T-helper 17 cell (primary cell): ENCODE measurements at places on chromosomes 1 and 21.

- no peak for DNase-seq
- H3K27me3 ChIP-seq: peaks cover 6% of the 10 kb centered on the region
- H3K4me1 ChIP-seq: no peaks in the 10 kb centered on the region
- no peaks in the 10 kb centered on the region for H3K36me3 ChIP-seq
- H3K27ac ChIP-seq: no peak overlapping the region
These were observed 55.6 kb upstream of the PRMT6 start for GRCh38 chr1:107000902-107001301.

DNA sequence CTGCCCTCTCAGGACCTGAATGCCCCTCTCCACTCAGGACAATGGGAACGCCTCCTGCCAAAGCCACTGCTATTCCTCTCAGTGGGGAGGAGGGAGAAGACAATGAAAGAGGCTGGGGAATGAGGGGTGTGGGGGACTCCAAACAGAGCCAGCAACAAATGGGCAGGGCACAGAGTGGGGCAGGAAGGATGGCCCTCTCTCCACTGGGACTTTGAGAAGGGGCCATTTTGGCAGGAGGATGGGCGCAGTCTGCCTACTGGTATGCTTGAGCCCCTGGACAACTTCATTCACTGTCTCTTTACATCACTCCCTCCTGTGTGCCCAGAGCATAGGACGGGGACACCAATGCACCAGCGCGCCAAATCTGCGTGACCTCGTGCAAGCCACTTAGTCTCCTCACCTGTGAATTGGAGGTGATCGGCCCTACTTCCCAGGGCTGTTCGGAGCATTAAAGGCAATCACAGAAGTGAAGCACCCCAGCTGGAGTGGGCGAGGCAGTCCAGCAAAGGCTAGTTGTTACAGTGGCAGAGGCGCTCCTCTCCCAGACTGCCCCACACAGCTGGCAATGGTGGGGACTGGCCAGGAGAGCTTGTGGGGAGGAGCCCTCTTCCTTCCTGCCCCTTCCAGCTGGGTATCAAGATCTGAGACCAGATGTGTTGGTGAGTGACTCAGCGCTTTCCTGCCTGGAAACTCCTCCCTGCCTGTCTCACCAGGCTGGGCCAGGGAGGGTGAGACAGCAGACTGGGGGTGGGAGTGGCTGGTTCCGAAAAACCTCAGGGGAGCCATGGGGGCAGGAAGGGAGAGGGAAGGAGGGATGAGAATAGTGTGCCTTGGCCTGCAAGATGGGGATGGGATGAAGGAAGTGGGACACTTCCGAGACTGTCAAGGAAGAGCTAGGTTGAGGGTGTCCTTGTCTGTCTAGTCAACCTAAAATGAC, 22.4 kb upstream of the SYNC start:
- H3K27me3 ChIP-seq: peaks cover 30% of the 10 kb centered on the region
- no peak for DNase-seq
- peaks cover 12% of the 10 kb centered on the region for H3K4me1 ChIP-seq
- no peak overlapping the region for H3K4me3 ChIP-seq
- peaks cover 2% of the 10 kb centered on the region for H3K36me3 ChIP-seq

DNA sequence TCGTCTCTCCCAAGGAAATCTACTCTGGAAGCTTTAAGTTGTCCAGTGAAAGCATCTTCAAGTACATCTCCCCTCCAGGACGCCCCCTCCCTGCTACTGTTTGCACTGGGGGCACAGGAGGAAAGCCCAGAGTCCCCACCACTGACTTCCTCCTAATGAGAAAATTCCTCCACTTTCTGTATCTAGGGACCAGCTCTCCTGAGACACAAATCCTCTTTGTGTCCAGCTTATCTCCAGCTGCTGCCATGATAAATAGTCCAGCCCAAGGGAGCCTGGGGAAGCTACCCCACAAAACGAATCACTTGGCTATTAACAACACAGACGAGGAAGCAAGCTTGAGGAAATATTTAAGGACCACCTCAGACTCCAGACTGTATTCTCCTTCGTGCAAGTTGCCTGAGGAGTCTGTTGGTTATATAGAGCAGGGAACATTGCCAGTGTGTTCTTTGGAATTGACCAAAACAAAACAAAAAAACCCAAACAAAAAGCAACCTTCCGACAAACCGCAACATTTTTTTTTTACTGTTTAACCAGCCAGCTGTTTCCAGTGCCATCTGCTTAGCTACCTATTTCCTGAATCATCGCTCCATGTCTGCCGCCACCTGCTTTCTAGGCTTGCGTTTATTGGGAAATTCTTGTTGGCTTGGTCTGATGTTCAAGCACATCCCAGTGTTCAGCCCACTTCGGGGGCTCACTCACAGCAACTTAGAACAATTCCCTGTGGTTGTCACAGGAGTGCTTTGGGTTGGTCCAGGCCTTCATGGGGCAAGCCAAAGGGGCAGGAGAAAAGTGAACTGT, 7.7 kb downstream of the C1orf226 start:
- peaks cover 2% of the 10 kb centered on the region for H3K36me3 ChIP-seq
- peaks cover 19% of the 10 kb centered on the region for H3K4me1 ChIP-seq
- H3K27me3 ChIP-seq: peaks cover 49% of the 10 kb centered on the region
- H3K27ac ChIP-seq: no peak overlapping the region

DNA sequence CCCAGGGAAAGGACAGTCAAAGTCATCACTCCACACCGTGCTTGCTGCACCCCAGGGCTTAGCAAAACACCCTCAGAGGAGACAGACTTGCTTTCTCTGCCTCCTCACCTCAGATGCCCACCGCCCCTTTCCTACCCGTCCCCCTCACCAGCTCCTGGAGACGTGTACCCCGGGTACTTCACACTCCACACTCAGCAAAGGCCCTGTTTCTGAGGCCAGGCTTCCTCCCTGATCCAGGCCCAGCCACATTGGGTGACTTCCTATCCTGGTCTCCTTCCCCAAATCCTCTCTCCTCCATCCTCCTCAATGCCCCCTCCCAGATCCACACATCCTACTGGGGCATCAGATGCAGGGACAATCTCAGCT, 116.7 kb downstream of the DMRTB1 start:
- H3K27ac ChIP-seq: peak overlapping the region; percentile 61
- no peak for DNase-seq
- no peaks in the 10 kb centered on the region for H3K36me3 ChIP-seq
- H3K27me3 ChIP-seq: peaks cover 6% of the 10 kb centered on the region
- H3K4me1 ChIP-seq: peaks cover 11% of the 10 kb centered on the region

GRCh38 chr21:35390013-35390776, 341.1 kb upstream of the RUNX1 start:
- H3K27ac ChIP-seq: no peak overlapping the region
- H3K4me1 ChIP-seq: no peaks in the 10 kb centered on the region
- H3K36me3 ChIP-seq: no peaks in the 10 kb centered on the region
- no peaks in the 10 kb centered on the region for H3K27me3 ChIP-seq
- no peak for DNase-seq

DNA sequence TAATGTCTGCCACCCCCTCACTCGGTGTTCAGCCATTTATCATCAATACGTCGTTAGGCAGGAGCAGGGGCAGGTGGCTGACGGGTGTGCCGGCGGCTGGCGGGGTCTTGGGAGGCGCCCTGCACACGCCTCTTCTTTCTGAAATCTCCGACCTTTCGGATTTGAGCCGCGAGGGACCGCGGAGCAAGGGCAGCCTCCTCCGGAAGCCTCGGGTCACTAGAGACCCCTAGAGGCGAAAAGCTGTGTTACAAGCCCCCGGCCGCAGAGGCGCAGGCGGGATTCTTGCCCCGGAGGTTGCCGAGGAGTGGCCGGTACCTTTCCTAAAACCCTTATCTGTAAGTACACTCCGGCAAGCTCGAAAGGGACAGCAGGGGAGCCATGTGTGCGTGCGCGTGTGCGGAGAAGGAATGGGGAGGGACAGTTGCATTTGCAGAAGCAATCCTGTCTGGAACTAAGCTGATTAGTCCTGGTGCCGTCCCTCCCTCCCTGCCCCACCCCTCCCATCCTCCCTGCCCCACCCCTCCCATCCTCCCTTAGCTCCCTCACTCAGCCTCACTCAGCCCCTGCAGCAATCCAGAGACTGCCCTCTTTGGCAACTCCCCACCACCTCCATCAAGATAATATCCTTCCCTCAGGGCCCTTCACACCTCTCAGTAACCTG, 11.0 kb downstream of the BRINP2 start:
- no peaks in the 10 kb centered on the region for H3K36me3 ChIP-seq
- H3K27ac ChIP-seq: no peak overlapping the region
- peaks cover 11% of the 10 kb centered on the region for H3K4me1 ChIP-seq
- H3K4me3 ChIP-seq: peak overlapping the region; percentile 66

DNA sequence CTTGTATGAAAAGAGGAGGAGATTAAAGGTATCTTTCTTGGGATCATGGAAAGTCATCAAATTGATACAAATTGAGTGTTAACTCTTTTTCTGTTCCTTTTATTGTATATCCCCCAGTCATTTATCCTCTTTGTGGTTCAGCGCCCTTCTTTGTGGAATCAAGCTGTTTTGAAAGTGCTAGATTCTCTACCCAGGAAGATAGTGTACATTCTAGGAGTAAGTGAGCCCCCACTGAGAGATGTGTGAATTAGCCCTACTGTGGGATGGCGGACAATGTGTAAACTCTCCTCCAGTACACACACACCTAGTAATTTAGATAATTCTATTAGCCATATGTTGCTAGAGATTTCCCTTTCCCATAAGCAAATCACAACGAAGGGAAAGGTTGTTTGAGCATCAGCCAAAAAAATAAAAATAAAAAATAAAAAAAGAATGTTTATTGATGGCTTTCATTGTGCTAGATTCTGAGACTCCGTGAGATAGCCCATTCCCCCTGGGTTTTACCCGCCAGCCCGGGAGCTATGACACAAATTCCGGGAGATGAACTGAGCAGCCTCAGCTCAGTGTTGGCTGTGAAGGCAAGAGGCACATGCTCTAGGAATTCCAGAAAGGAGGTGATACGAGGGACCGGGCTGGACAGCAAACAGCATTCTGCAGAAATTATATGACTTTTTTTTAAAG, 378.4 kb upstream of the RUNX1 start:
- no peak overlapping the region for H3K4me3 ChIP-seq
- H3K36me3 ChIP-seq: no peaks in the 10 kb centered on the region
- H3K4me1 ChIP-seq: peaks cover 11% of the 10 kb centered on the region
- H3K27me3 ChIP-seq: peaks cover 49% of the 10 kb centered on the region
- H3K27ac ChIP-seq: no peak overlapping the region
- DNase-seq: no peak

DNA sequence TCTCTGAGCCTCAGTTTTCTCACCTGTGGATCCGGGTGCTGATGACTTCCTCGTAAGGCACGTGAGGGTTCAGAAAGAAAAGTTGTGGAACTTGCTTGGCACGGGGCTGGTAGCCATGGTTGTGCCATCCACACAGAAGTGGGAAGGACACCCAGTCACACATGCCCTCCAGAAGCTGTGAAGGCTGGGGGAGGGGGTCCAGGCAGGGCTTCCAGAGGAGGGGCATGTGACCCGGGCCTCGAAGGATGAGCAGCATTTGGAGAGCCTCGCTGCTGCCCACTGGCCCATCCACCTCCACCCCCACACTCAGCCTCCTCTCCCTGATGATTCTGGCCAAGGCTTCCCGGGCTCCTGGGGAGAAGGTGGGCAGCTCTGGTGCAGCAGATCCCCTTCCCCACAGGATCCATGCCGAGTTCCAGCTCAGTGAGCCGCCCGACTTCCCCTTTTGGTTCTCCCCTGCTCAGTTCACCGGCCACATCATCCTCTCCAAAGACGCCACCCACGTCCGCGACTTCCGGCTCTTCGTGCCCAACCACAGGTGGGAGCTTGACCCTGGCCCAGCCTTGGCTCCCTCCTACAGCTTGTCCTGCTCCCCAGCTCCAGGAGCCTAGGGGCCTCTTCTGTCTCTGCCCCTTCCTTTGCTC, 9.4 kb downstream of the SELENON start:
- no peak overlapping the region for H3K27ac ChIP-seq

DNA sequence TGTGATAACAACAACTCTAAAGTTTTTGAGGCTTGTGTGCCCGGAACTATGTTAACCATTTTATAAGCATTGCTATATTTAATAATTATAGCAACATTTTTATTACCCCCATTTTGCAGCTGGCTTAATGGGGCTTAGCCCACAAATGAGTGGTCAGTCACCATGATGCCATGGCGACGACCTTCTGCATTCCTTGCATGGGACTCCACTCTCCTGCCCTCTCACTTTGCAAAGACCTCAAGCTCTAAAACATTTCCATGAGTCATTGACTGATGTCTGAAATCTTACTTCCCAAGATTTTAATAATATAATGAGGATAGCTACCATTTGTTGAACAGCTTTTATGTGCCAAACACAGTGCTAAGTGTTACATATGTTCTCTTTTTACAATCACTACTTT, 15.4 kb downstream of the NGF start:
- H3K4me3 ChIP-seq: no peak overlapping the region
- no peak overlapping the region for H3K27ac ChIP-seq
- H3K4me1 ChIP-seq: no peaks in the 10 kb centered on the region
- peaks cover 2% of the 10 kb centered on the region for H3K36me3 ChIP-seq

DNA sequence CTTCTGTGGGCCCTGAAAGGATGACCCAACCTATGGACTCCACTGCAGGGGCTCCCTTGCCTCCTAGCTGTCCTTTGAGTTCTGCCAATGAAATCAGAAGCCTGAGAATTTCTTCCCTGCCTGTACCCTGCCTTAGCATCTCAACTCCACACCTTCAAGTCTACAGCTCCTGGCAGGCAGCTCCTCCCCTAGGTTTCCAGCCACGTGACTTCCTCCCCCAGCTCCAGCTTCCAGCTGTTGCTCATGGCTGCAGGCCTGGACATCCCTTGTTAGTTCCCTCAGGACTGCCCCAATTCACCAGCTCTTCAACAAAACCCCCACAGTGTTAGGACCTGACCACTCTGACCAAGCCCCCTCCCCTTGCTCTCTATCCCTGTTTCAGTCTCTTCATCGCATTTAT, 2.4 kb downstream of the RCAN1 start:
- no peak overlapping the region for H3K4me3 ChIP-seq
- no peak for DNase-seq
- peak overlapping the region; percentile 21 for H3K27ac ChIP-seq
- H3K27me3 ChIP-seq: peaks cover 12% of the 10 kb centered on the region
- no peaks in the 10 kb centered on the region for H3K36me3 ChIP-seq

GRCh38 chr1:22159891-22160290, 17.0 kb upstream of the WNT4 start:
- no peak for DNase-seq
- H3K4me1 ChIP-seq: no peaks in the 10 kb centered on the region
- no peak overlapping the region for H3K4me3 ChIP-seq
- no peak overlapping the region for H3K27ac ChIP-seq

- H3K4me1 ChIP-seq: no peaks in the 10 kb centered on the region
- H3K36me3 ChIP-seq: peaks cover 2% of the 10 kb centered on the region
- no peak overlapping the region for H3K4me3 ChIP-seq
- DNase-seq: no peak
These were observed 146.0 kb downstream of the MIS18A start for GRCh38 chr21:32132881-32133280.

DNA sequence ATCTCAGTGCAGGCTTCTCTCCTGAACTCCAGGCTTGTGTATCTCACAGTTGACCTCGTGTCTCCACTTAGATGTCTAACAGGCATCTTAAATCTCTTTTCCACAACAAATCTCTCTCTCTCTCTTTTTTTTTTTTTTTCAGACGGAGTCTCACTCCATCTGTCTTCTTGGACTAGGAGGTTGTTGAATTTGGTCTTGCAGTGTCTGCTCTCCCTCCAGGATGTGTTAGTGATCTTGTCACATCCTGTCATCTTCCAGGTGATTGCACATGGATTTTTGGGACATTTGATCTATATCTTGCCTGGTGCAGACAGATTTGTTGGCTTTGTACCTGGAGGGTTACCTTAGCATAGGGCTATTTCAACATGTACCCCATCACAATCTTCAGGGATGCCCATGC, 26.5 kb upstream of the KCNA10 start:
- H3K36me3 ChIP-seq: peaks cover 2% of the 10 kb centered on the region
- no peak overlapping the region for H3K4me3 ChIP-seq
- H3K27me3 ChIP-seq: peaks cover 50% of the 10 kb centered on the region
- DNase-seq: no peak
- H3K27ac ChIP-seq: no peak overlapping the region
- no peaks in the 10 kb centered on the region for H3K4me1 ChIP-seq
